ENCODE measurements at places on chromosomes 2 and 18.

DNA sequence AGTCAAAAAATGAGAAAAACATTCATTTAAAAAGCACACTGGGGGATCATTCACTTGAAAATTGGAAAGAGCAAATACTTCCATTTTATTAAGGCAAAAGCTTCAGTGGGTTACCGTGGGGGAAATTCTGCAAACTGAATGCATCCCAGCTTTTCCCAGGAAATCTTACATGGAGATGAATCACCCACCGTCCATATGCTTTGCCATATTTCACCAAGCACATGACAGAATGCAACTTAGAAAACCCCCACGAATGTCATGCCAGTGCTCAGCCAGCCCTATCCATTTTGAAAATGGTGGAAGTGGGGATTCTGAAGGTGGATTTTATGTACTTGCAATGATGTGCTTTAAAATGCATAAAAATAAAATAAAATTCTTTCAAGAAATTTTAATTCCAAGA, 485.5 kb upstream of the ID2 start:
- no peak for DNase-seq

GRCh38 chr18:28974504-28974903, 797.6 kb upstream of the CDH2 start:
- no peak for DNase-seq

- DNase-seq = no peak
Observed at GRCh38 chr2:71156573-71156972, 26.1 kb downstream of the MPHOSPH10 start.

DNA sequence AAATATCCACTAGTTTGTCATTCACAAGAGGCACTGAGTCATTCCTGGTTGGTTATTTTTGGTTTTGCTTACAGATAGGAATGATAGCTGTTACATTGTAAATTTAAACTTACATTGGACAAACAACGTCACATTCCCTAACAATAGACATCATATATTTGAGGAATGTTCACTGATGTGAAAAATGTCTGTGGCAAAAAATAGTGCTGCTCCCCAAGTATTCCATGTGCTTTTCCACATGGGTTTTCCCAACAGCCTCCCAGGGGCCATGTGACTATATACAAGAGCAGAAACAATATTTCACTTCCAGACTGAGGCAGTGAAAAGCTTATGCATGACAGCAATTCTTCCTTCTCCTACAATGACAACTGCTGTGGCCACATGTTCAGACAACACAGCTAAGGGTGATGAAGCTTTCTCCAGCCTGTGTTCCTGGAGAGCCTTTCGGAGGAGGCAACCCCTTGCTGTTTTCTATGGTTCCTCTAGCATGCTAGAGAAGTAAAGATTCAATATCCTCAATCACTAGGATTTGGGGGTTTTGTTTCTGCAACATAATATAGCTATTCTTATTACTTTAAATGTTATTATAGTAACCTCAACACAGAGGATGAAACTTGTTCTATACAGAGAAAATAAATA, 202.7 kb downstream of the PTH2R start:
- no peak for DNase-seq

DNA sequence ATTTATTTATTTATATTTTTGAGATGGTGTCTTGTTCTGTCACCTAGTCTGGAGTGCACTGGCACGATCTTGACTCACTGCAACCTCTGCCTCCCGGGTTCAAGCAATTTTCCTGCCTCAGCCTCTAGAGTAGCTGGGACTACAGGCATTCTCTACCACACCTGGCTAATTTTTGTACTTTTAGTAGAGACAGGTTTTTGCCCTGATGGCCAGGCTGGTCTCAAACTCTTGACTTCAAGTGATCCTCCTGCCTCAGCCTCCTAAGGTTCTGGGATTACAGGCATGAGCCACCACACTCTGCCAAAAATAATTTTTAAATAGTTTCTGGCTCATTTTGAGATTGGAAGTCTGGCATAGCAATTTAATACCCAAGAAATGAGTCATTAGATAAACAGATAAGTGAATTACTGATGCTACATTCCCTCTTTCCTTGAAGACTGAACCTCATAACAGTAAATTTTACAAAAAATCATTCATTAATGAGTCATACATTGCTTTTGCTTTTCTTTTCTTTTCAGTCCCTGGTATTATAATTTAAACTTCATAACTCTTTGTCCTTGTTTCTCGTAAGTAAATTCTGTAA, 881.6 kb upstream of the PIK3C3 start:
- DNase-seq = no peak

GRCh38 chr2:222535477-222535876, 111.1 kb downstream of the SGPP2 start:
- DNase-seq = no peak

- no peak for DNase-seq
Observed at GRCh38 chr2:240959214-240959940, 39.0 kb upstream of the SNED1 start.

DNA sequence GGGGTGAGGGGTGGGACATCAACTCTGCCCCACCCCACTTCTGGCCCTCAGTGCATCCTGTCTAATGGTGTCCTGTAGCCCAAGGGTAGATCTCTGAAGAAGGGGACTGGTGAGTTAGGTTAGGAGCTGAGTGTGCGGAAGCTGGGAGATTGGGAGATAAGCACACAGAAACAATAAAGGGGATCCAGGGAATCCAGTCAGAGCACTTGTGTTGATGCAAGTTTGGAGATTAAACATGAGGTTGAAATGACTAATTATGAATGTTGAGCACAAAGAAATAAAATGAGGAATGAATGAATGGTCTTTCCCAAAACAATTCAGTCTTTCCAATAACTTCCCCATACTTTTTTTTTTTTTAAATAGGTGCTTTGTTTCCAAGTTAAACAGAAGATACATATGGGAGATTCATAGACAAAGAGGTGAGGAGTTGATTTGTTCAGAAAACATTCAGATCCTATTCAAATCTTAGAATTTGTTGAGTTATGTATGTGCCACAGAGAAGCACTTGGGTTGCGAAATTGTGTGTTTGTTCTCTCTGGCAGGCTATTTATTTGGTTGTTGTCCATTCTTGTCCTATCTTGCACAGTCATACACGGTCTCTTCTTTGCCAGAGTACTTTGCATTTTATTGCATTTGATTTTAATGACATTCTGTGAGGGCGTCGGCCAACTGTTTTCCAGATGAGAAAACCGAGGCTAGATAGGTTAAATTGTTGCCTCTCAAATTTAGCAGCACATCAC, 31.6 kb upstream of the NABP1 start:
- no peak for DNase-seq

DNA sequence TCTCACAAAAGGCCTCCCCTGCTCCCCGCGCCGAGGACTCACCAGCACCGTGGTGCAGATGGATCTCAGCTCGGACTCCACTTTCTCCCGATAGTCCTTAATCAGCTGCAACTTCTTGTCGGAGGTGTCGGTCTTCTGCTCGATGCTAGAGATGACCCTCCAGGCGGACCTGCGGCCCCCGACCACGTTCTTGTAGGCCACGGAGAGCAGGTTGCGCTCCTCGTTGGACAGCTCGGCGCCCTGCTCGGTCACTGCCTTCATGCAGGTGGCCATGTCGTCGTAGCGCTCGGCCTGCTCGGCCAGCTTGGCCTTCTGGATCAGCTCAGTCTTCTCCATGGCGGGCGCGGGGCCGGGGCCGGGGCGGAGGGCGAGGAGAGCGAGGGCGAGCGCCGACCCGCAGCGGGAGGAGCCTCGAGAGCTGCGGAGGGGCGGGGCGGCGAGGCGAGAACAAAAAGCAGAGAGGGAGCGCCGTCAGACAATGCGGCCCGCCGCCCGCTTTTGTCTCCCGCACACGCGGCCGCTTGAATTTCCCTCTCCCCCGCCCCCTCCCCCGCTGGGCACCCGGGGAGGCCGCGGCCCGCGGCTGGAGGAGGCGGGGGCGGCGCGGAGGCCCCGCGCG, 571 bp downstream of the YWHAQ start:
- no peak for DNase-seq

DNA sequence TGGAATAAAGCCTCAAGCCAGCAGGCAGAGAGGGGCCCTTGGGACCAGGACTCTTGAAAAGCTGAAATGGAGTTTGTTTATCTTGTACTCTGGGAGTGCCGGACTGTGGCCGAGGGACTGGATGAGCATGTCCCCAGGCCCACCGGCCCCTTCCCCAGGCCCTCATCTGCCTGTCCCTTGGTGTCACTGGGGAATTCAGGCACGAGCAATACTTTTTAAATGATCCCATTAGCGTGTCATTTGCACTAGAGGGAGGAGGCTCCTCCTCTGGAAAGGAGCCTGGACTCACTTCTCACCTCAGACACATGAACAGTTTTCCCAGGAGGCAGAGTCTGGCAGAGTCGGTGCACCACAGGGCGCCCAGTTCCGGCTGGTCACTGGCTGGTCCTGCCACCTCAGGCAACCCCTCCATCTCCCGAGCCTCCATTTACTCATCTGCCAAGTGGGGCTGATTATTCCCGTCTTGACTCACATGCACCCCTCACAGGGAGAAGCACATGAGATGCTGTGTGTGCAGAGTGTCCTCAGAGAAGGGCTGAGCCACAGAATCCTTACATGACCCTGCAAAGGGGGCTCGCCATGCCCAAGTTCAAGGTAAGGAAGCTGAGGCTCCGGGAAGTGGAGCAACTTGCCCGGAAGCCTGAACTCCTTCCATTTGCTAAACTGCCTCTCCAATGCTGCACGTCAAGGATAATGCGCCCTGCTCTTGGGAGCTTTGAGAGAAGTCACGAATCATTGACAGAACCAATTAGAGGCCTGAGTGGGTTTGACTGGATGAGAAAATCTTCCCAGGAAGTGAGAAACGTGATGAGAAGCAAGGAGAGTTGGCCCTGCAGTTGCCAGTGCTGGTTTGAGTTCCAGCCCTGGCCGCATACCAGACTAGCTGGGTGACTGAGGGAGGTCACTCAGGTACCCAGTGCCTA, 26.7 kb downstream of the CIB4 start:
- no peak for DNase-seq

DNA sequence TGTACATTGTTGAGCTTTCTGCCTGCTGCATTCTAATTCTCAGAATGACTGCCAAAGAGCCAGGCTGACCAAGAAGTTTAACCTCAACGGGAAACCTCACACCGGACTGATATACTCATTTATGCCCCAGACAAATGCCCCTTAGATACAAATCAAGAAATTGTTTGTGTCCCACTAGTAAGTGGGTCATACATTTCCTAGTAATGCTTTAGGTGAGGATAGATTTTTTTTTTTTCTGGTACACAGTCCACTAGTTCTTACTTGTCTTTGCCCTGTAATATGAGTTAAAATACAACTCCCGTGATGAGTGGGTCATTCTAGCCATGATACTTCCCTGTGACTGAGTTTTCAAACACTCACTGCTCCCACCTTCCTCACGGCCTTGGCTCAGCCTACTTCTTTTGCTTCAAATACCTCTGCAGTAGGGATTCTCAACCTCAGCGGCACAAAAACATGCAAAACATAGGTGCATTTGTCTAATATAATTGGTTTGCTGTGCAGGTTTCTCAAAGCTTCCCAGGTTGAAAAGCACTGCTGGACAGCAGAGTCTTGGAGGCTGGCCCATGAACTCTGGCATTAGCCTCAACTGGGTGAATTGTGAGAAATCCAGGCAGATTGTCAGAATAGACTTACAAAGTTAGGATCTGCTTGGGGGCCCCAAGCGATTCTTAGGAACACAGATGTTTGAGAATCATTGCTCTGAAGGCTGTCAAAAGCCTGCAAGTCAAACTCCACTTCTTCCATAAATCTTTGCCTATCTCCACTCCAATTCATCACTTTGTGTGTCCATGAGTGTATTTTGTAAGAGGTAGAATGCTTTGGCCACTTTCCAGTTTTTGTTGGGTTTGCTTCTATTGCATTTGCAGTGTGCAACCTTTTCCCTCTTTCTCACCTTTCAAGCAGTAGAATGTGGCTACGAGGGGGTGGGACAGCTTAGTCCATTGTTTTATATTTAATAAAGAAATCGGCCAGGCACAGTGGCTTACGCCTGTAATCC, 35.5 kb downstream of the TGIF1 start:
- no peak for DNase-seq

DNA sequence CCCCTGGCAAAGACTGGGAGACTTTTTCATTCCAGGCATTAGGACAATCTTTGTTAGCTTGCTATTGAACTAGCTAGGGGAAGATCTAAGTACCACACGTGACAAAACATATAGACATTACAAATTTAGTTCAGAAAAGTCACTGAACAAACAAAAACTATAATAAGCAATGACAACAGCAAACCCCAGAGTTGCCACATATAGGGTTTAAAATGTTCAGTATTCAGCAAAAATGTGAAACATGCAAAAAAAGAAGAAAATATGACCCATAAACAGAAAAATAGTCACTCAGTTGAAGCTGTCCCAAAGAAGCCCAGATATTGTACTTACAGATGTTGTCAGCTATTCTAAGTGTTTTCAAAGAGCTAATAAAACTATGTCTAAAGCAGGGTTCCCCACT, 431.1 kb upstream of the CDH2 start:
- no peak for DNase-seq

GRCh38 chr2:46800625-46801349, 114.8 kb downstream of the MCFD2 start:
- DNase-seq = no peak

DNA sequence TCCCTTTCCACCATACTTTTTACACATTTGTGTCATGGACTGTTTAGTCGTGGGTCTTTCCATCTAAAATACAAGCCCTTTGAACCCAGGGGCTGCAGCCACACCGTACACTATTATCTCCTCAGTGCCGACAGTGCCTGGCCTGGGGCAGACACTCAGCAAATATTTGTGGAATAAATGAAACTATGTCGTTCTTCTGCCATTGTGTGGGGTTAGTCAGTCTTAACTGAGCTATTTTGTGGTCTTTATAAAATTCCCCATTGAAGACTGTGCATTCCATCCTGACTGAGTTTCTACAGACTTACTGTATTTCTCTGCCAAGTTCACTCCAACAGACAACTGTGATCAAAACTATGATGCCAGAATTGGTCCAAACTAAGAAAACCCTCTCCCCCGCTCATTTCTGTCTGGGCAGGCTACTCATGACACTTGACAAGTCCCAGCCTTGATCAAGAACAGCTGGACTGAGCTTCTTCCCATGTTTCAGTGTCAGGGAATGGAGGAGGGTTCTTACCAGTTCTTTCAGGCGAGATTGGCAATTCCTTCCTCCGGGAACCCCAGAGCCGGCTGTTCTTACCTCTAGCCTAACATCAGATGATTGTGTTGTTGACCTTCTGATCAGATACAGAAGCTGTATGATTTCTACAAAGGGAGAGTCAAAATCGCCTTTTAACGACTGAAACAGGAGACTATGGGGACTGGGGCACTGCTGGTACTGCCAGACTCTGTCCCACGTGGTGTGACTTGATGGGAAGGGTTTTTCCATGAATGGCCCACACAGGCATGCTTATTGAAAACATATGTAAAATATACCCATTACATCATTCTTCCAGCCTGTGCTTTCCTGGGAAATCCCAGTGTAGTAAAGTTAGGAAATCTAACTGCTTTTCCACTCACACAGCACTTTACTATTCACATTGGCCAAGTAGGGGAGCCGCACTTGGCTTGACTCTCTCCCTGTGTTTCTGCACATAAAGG, 77.4 kb upstream of the NPAS2 start:
- DNase-seq = peak; percentile 93

DNA sequence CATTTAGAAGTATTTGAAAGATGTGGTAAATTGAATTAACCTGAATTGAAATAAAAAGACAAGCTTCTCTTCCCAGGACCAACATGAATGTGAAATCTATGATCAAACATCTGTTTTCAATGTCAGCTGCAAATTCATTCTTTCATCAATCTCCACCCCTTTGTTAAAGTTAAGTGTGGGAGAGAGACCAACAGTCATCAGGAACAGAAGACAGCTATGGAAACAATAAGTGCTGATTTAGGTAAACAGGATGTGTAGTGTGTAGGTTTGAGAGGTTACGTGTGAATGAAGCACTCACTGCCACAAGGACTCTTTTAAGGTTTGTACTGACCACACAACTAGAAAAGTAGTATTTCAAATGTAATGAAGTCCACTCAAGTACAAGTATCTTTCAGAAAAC, 1659.8 kb upstream of the CELF4 start:
- DNase-seq = no peak
